ENCODE measurements at places on chromosomes 7 and 10. TPM values are rescaled to one million over a fixed set of nuclear protein-coding genes. Genes with fewer than 3 reads are reported as not detected.

DNA sequence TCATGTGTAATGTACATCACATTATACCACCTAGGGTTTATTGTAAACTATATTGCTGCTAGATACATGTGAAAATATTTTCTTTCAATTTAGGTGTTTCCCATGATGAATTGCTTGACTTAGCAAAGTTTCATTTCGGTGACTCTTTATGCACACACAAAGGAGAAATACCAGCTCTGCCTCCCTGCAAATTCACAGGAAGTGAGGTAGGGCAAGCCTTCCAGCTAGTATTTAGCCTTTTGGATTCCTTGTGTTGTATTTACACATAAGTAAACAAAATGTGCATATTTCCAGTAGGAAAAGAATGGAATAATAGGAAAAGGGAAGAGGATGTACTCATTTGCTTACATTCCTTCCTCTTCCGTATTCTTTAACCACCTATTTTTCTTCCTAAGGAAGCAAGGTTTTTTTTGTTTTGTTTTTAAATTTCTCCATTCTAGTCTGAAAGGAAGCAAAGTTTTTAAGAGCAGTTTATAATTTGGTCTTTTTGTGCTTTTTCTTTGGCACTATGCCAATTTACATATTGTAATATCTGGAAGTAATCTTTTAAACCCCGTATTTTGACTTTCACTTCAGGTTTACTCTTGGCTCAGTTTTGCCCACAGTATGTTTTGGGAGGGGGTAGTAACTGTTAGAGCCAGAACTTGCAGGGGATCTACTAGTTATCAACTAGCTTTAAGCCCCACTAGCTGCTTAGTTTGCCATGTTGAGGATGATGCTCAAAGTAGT, 10.4 kb downstream of the PMPCB start:
- DNase-seq = no peak

DNA sequence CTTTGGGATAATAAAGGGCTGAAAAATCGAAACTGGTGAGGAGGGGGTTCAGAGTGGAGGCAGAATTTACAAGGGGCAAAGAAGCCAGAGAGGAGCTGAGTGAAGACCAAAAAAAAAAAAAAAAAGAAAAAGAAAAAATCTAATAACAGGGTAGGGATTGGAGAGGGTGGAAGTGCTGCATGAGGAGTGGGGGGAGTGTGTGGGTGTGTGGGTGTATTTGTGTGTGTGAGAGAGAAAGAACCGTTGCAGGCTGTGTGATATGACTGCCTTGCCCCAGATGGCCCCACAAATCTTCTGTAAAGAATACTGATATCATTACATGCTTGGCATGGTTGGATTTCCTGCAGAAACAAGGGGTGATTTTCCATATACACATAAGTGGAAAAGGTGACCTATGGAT, 207.8 kb upstream of the IMMP2L start:
- no peak for DNase-seq

DNA sequence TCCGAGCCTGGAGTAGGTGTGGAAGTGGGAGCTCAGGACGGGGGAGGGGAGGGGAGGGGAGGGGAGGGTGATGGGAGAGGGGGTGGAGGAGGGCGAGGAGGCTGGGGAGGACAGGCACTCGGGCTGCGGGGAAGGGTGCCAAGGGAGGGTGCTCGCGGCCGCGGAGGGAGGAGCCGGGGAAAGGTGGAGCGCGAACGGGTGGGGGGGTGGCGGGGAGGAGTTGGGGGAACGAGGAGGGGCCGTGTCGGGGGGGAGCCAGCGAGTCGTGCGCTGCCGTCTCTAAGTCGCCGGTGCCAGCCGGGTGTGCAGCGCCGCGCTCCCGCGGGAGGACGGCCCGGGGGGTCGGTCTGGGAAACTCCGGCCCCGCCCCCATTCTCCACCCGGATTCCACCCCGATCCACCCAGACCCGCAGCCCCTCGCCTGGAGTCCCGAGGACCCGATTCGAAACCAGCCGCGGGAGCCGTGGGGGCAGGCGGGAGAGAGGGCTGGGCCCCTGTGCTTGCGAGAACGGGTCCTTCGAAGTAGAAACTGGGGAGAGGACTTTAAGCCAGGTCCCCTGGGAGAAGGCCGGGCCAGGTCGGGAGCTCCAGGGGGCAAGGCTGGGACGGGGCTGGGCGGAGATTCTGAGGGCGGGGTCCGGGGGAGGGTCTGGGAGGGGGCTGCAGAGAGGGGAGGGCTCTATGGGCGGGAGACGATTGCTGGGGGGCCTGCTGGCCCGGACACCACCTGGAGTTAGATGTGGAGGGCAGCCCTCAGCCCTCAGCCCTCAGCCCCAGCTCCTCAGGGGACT, at the start of gene ZNF467:
ZNF467 (minus strand) TSS at position 143 of the 791 bp plus-strand sequence. CDS start 2,556 bp downstream, outside the sequence.
- no peak for DNase-seq

- no peak for DNase-seq
These were observed 89.0 kb downstream of the NEURL1 start for GRCh38 chr10:103582331-103583123.

GRCh38 chr10:61899069-61899531, 2.4 kb upstream of the ARID5B start:
- peak; percentile 72 for DNase-seq

- DNase-seq = no peak
These were observed 28.1 kb upstream of the RPA3 start for GRCh38 chr7:7746458-7746857.

DNA sequence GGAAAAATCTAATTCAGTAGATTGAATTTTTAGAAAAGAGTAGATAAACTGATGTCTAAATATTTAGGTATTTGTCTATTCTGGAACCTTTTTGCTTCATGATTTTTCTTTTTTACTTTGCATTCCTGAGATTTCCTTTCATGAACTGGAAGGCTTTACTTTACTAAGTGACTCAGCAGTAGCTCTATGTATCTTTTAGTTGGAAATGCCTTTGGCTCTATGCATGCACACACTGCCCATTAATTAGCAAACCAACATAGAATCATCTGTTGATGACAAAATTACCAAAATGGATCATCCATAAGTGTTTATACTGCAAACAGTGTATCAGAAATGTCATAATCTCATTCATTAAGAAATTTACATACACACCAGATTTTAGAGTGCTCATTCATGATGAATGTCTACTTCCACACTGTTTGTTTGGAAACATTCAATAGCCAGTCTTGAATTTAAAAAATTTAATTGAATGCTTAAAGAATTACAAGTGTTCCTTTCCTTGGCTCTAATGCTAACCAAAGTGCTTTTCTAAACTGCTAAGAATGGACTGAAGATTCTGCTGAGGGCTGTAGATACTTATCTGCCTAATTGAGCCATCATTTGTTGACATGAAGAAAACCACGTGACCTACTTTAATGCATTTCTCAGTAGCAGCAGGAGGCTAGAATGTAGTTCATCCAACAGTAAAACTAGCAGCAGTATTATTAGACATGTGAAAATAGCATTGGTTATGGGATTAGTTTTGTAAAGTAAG, 282.0 kb downstream of the ADK start:
- peak; percentile 22 for DNase-seq

MEST gene
- total RNA-seq = 0.30 TPM

BTBD16 gene
- not detected for total RNA-seq

PAX4 gene
- total RNA-seq = not detected

WDR86 gene
- total RNA-seq = not detected

Data from HT1080 (cell line).